ENCODE measurements at places on chromosomes 5 and 9.

GRCh38 chr9:8030095-8030494 is 230.5 kb upstream of the DMAC1 start:
- no peak for DNase-seq

- no peak for DNase-seq
Observed at GRCh38 chr9:37432020-37432419, 9.5 kb downstream of the GRHPR start.

- DNase-seq: no peak
Observed at GRCh38 chr9:19294219-19294618, 63.7 kb downstream of the DENND4C start.

DNA sequence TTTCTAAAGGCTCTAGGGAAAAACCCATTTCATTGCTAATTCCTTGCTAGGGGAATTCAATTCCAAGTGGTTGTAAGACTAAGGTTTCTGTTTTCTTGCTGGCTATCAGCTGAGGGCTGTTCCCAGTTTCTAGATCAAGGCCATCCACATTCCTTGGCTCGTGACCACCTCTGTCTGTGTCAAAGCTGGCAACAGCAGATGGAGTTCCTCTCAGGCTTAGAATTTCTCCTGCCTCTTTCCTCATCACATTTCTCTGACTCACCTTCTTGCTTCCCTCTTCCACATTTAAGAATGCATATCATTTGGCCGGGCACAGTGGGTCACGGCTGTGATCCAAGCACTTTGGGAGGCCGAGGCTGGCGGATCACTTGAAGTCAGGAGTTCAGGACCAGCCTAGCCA is 19.0 kb downstream of the DAB2IP start:
- peak; percentile 71 for DNase-seq

DNA sequence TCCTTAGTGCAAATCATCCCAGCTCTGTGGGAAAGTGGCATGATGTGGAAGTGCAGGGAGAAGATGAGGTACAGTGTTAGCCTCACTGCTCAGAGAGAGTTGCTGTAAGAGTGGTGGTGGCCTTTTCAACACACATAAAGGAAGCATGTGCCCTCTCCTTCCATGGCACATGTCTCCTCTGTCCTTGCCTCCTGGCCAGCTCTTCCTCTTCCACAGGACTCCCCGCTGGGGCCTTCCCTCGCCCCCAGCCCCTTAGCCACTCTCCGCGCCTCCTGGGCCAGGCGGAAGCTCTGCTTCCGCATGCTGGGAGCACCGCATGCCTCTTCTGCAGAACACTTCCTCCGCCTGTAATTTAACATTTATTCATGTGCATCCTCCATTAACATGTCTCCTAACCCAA is 4.8 kb upstream of the KCNMB1 start:
- no peak for DNase-seq
